ENCODE measurements at places on chromosomes 1 and 21.
A peak's percentile ranks its signal among the peaks of the same experiment; 100 is the strongest.

- DNase-seq, result peak; percentile 49
Measured at GRCh38 chr1:24914226-24915069, 15.6 kb downstream of the RUNX3 start.

DNA sequence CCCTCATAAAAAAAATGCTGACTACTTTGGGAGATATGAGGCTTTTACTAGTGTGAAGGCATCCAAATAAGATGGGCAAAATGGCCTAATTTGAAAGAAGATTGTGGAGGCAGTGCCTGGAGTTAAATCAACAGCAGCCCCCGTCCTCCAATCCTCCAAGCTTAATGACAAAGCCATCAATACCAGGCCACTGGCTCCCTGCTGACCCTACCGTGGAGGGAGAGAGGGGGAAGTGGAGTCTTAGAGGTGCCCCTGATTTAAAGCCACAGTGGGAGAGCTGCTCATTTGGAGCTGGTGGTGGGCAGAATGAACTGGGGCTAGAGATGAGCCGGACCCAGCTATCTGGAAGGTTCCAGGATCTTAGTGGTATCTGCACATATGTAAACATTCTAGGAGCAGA, 24.3 kb upstream of the KNCN start:
- DNase-seq, result no peak

GRCh38 chr1:182765391-182765790, 24.2 kb upstream of the NPL start:
- DNase-seq, result no peak

DNA sequence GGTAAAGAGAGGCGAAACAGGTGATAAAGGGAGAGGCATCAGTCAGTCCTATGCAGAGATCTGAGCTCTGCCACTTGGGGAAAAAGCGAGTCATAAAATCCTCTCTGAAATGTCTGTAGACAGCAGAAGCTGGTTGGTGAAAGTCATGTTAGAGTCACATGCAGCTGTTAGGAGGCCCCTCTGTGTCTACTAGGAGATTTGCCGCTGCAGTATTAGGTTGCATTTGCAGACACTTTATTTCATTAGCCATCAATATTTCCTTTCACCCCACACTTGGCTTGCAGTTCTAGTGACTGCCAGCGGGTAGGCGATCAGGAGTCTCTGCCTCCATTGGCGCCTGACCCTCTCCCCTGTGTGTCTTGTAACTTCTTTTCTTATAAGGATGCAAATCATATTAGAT, 16.2 kb downstream of the ATP1A4 start:
- peak; percentile 11 for DNase-seq

DNA sequence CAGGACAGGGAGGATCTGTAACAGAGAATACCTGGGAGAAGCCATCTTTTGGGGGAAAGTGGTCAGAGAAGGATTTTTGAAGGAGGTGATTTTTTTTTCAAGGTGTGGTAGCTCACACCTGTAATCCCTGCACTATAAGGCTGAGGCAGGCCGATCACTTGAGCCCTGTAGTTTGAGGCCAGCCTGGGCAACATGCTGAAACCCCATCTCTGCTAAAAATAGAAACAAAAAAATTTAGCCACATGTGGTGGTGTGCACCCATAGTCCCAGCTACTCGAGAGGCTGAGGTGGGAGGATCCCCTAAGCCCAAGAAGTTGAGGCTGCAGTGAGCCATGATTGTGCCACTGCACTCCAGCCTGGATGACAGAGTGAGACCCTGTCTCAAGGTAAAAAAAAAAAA, 67.4 kb upstream of the ARTN start:
- no peak for DNase-seq

DNA sequence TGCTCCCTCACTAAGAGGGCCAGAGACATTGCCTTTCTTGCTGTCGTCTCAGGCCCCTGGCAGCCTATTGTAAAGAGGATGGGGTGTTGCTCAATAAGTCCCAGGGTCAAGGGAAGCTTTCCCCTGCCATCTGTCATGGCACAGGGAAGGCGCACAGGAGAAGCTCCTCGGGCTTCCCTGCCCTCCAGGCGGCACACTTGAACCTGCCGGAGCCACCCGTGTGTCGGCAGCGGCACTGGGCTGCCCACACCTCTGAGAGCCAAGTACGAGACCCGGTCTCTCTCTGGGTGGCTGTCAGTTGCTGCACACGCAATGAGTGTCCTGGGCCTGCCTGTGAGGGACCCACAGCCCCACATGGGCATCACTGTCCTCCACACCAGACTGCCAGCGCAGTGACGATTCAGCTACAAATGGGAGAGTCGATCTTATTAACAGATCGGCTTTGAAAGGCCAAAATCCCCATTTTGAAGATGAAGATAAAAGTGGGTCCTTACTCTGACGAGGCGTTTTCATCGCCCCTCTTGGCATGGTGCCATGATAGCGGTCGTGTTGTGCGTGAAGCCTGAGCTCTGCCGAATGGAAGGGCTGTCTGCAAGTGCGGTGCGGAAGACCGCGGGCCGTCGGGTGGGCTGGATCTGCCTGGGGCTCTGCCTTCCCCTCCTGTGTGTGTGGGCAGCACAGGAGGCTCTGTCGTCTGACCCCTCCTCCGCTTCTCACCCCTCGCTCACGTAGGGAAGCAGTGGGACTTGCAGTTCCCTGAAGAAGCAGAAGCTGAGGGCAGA, 29.2 kb upstream of the PDXK start:
- no peak for DNase-seq

DNA sequence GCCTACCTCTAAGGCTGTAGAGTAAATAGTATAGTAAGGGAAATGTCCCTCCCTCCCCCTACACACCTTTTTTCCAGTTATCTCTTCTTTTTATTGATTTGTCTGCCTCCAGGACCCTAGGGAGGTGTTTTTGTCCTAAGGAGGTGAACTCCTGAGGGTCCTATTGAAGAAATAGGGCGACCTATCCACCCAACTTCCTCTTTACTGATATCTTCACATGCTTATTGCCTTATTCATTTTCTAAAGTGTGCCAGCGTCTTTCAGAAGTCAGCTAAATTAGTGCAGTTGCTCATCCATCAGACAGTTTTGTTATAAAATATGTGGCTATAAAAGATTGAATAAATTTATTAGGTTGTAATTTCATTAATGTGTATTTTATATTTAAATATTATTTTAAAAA, 5.9 kb downstream of the BACH1 start:
- no peak for DNase-seq

DNA sequence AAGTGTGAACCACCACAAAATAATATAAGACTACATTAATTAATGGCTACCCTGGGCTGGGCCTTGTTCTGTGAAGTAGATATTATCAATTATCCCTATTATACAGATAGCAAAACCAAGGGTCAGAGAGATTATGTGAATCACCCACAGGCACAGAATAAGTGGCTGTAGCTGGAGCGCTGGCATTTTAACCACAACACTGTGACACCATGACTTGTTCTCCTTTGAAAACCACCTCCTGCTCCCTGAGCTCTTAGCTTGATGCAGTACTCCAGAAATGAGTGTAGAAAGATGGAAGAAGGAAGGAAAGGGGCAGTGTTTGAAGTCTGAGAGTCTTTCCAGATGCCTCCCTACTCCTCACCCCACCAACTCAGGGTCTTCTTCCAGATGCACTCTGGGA, 29.5 kb upstream of the JUN start:
- DNase-seq, result no peak

DNA sequence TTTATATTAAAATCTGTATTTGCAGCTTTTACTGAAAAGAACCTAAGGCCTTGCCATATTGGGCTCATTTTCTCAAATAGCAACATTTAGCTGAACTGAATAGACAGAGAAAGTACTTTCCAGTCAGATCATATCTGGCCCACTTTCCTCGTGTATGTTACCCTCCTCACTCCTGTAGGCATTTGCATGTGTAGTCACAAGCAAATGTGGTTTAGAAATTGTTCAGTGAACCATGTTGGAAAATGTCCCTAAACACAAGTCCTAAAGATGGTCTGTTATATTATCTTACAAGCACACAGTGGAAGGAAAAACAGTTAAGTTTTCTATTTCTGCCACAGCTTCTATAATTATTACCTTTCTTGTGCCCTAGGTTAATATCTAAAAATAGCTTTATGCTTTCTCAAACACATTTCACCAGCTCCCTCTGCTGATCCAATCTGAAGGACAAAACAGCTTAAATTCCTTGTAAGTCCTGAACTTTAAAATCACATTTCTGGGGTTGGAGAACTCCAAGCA, 606 bp upstream of the FMO4 start:
- no peak for DNase-seq

- no peak for DNase-seq
Measured at GRCh38 chr21:31752352-31752751, 20.4 kb upstream of the SCAF4 start.

- DNase-seq, result no peak
Measured at GRCh38 chr1:7485086-7485780, 285.9 kb upstream of the VAMP3 start.

- no peak for DNase-seq
Measured at GRCh38 chr1:116076831-116077230, 34.4 kb upstream of the MAB21L3 start.
